Natural killer cell treated with Interleukin-12 subunit alpha and Interleukin-12 subunit beta and Interleukin-15 and Interleukin-18, amount 100 ng/mL, for 72 hours (primary cell): ENCODE measurements at places on chromosomes 2 and 18. TPM values are rescaled to one million over a fixed set of nuclear protein-coding genes. Genes with fewer than 3 reads are reported as not detected.

- DNase-seq: no peak
Observed at GRCh38 chr2:44237221-44237620, 38.1 kb upstream of the SLC3A1 start.

- no peak for DNase-seq
Observed at GRCh38 chr2:96964221-96964905, 22.0 kb downstream of the FAM178B start.

DNA sequence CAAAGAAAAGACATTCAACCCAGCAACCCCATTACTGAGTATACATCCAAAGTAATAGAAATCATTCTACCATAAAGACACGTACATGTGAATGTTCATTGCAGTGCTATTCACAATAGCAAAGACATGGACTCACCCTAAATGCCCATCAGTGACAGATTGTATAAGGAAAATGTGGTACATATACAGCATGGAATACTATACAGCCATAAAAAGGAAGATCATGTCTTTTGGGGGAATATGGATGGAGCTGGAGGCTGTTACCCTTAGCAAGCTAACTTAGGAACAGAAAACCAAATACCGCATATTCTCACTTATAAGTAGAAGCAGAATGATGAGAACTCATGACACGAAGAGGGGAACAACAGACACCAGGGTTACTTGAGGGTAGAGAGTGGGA, 145.9 kb downstream of the GULP1 start:
- no peak for DNase-seq

DNA sequence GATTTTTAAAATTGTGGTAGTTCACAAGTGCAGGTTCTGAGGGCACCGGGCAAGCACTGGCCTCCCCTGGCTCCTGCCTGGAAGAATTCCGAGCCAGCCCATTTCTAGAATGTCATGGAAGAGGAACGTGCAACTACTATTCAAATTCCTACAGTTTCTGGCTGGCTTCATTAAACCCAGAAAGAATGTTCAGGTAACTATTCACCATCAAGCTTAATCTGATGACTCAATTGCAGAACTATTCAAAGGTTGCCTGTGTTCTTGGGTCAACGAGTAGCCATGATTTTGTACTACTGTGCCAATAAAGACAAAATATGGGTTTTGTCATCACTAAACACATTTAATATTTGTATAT, 14.3 kb upstream of the MFF start:
- no peak for DNase-seq

The STAT4 gene
- total RNA-seq: 133 TPM

The UGT1A5 gene
- total RNA-seq: not detected

The HOXD9 gene
- total RNA-seq: not detected
